ENCODE measurements at places on chromosomes 5 and 9. TPM values are rescaled to one million over a fixed set of nuclear protein-coding genes. Genes with fewer than 3 reads are reported as not detected.

DIPK1B gene
- total RNA-seq, result 3.8 TPM

TLX3 gene
- not detected for total RNA-seq

- H3K36me3 ChIP-seq, result no peaks in the 10 kb centered on the region
- peaks cover 7% of the 10 kb centered on the region for H3K4me1 ChIP-seq
- no peak for DNase-seq
- no peaks in the 10 kb centered on the region for H3K27me3 ChIP-seq
- no peak overlapping the region for H3K27ac ChIP-seq
These were observed 68.2 kb upstream of the EGFLAM start for GRCh38 chr5:38190111-38190510.

GRCh38 chr9:116855881-116856662, 169.0 kb downstream of the TRIM32 start:
- H3K27ac ChIP-seq, result no peak overlapping the region
- no peaks in the 10 kb centered on the region for H3K27me3 ChIP-seq
- no peak for DNase-seq
- no peak overlapping the region for H3K4me3 ChIP-seq
- H3K36me3 ChIP-seq, result no peaks in the 10 kb centered on the region
- no peaks in the 10 kb centered on the region for H3K4me1 ChIP-seq

- no peaks in the 10 kb centered on the region for H3K4me1 ChIP-seq
- H3K4me3 ChIP-seq, result no peak overlapping the region
- no peak overlapping the region for H3K27ac ChIP-seq
- no peaks in the 10 kb centered on the region for H3K27me3 ChIP-seq
- no peak for DNase-seq
These were observed 37.6 kb upstream of the SLCO6A1 start for GRCh38 chr5:102536323-102536928.

- no peaks in the 10 kb centered on the region for H3K27me3 ChIP-seq
- no peak overlapping the region for H3K4me3 ChIP-seq
- H3K27ac ChIP-seq, result no peak overlapping the region
These were observed 182.1 kb upstream of the ACTBL2 start for GRCh38 chr5:57664700-57665099.

Data from gastrocnemius medialis (tissue), 4 donors.